ENCODE measurements at places on chromosomes 7 and 10.

- no peak for DNase-seq
Observed at GRCh38 chr10:49078433-49078832, 36.9 kb downstream of the VSTM4 start.

DNA sequence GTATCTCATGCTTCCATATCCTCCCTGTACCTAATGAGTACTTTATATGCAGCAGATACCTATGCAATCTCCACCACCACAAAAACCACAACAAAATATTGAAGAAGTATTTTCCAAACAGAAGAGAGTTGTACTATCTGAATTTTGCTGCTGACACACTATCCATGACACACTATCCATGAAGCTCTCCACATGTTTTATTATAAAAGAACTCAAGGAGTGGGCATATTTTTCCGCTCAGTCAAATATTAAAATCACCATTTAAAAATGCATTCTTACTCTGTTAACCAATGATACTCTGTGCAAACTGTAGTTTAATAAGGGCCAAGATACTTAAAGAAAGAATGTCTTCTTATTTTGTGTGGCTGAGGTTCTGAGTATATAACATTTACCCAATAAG is 2.8 kb downstream of the BET1 start:
- DNase-seq, result no peak

DNA sequence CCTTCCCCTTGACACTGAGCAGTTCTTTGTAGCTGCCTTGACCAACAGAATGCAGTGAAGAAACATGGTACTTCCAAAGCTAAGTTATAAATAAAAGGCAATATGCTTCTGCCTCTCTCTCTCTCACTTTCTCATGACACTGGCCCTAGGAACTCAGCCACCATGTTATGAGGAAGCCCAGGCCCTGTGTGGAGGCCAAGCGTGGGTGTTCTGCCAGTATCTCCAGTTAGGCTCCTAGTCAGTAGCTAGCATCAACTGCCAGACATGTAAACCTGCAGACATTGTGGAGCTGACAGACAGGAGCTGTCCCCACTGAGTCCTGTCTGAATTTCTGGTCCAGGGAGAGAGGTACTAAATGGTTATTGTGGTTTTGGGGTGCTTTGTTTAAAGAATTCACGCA is 45.2 kb downstream of the TMEM209 start:
- no peak for DNase-seq

DNA sequence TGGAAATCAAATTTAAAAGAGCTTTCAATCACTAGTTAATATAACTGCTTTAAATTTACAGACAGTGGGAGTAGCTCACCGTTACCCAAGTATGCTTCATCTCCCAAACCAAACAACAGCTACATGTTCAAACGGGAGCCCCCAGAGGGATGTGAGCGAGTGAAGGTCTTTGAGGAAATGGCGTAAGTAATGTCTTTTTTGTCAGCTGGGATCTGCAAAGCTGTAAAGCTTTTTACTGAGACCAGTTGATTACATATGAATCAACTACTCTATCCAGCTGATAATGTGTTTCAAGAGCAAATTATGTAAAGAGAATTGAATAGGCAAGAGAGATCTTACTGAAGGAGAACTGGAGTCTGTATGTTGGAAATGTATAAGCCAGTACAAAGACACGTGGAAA is 116.2 kb downstream of the GLCCI1 start:
- no peak for DNase-seq

DNA sequence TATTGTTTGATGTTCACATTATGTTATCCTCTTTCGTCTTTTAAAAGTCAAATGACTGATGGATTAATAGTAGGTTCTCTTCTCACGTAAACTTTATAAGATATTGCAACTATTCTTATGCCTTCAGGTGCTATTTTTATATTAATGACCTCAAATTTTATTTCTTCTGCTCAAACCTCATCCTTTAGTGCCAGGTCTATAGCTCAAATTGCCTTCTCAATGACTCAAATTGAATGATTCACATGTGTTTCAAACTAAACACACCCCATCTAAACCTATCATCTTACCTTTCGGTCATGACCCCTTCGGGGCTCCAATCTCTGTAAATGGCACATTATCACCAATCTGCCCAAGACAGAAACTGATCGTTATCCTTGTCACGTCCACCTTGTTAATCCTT is 22.0 kb upstream of the LIPF start:
- DNase-seq, result no peak

DNA sequence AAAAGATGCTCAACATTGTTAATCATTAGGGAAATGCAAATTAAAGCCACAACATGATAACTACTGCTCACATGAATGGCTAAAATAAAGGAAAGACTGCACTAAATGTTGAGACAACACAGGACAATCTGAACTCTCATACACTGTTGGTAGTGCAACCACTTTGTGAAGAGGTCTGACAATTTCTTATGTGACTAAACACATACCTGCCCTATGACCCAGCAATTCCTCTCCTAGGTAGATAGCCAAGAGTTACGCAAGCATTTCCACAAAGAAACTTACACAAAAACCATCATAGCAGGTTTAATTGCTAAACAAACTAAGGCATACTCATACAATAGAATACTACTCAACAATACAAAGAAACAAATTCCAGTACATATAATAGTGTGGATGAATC is 41.8 kb upstream of the HERPUD2 start:
- no peak for DNase-seq

DNA sequence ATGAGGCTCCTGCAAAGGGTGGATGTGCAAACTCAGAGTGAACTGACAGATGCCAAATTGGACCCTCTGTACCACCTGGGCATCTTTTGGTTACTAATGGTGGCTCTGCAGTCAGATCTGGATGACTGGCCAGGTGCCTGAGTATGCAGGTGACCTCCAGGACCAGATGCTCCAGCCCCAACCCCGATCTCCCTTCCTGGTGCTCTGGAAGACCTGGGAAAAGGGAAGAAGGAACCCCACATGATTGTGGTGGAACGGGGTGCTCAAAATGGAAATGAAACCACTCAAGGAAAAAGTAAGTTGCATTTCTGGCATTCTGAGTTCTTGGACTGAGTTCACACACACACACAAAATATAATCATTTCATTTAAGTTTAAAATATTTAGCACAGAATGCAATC is 9.8 kb upstream of the AEBP1 start:
- DNase-seq, result no peak

- DNase-seq, result no peak
Observed at GRCh38 chr10:49037187-49037586, 78.1 kb downstream of the VSTM4 start.

GRCh38 chr7:28008171-28008570 is 172.4 kb downstream of the JAZF1 start:
- no peak for DNase-seq

DNA sequence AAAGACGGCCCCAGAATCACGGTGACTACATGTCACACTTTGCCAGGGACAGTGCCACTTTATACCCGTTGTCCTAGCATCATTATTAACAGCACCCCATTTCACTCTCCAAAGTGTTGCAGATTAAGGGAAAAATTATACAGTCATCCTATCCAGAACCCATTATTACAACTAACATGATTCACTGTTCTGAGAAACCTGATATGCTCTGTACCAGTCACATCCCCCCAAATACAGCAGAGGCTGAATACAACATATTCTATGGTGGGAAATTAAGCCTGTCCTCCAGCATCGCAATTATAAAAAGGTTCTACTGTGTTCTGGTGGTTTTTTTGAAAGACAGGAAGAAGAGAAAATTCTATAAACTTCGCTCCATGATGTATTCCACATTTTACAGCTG is 162.1 kb downstream of the JAZF1 start:
- DNase-seq, result no peak

GRCh38 chr7:70178787-70179186 is 580.5 kb downstream of the AUTS2 start:
- DNase-seq, result no peak

GRCh38 chr7:12699299-12699698 is 11.9 kb downstream of the ARL4A start:
- DNase-seq, result no peak

Data from AML-193 (cell line).